PC-3 (cell line): ENCODE measurements at places on chromosomes 16 and 17. TPM values are rescaled to one million over a fixed set of nuclear protein-coding genes. Genes with fewer than 3 reads are reported as not detected.

Gene LYRM1
- 21.9 and 35.1 TPM in 2 replicates for total RNA-seq

DNA sequence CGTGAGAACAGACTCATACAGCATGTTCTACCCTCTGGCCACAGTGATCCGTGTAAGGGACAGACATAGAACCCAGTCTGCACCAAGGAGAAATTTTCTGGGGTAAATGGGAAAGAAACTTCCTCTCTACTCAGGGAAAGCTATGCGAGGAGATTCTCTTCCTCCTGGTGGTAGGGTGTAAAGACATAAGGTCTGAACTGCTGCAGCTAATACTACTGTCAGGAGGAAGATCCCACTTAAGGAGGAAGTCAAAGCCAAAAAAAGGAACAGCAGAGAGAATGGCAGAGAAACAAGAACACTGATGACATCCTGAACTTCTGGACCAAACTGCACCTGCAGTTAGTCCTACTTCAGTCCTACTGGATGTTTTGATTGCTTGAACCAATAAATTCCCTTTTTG lies 7.1 kb upstream of the TM4SF5 start:
- DNase-seq, result no peak

DNA sequence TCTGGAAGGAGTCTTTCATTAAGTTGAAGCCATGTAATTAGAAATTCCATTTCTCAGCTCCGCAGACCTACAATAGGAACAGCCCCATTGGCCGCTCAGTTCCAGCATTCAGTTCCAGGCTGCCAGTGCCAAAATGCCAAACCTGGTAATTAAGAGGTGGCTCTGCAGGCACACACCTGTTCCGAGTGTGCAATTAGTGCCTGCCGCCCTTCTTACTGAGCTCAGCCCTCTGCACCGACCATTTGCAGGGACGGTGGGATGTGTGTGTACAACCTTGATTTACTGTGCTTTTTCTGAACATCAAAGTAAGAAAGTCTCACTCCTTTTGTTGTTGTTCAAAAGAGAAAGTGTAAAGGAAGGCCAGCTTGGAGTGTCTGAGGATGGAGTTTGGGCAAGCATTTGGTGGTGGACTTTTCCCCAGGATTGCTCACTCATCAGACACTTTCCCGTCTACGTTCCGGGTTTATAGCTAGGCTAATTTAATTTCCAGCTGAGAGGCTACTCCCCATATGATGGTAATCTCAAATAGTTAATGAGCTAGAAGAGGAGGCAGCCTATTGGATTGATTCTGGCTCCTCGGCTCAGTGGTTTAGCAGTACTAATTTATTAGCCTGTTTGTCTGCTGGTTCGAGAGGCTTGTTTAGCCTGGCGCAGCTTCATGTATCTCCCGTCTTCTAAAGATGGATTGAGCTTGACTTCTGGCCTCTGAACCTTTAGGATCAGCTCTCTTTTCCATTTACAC lies 20.0 kb downstream of the HS3ST3B1 start:
- DNase-seq, result no peak

Gene SEPTIN1
- total RNA-seq, result 0.55 TPM in 1 of 2 replicates, not detected in the other

DNA sequence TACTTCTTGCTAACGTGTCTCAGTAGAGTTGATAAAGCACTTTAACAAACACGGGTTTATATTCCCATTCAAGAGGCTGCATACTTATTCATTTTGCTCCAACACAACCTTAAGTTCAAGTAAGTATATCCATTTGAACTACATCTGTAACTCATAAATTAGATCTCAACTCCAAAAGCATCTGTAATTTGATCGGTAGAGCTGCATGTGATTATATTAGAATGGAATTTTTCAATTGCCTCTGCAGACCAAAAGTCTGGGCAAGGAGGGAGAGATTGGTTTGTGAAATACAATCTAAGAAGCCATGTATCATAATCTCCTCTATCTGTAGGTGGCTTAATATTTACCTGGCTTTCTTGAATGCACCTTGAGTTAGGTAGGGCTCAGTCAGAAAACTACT lies 371.0 kb downstream of the RBFOX1 start:
- DNase-seq, result no peak

Gene TSEN54
- 61.6 and 70.4 TPM in 2 replicates for total RNA-seq

GRCh38 chr17:7838090-7839075 lies 4.4 kb downstream of the KDM6B start:
- DNase-seq, result no peak

- DNase-seq, result peak; percentile 8
These were observed 27.8 kb upstream of the C16orf78 start for GRCh38 chr16:49345829-49346228.

GRCh38 chr17:10657879-10658278 lies 770 bp upstream of the MYH3 start:
- no peak for DNase-seq

Gene C17orf78
- total RNA-seq, result not detected in 2 replicates

GRCh38 chr16:29696881-29697331 lies 17.9 kb downstream of the QPRT start:
- no peak for DNase-seq

GRCh38 chr16:26756633-26757032 lies 310.1 kb upstream of the C16orf82 start:
- DNase-seq, result no peak

DNA sequence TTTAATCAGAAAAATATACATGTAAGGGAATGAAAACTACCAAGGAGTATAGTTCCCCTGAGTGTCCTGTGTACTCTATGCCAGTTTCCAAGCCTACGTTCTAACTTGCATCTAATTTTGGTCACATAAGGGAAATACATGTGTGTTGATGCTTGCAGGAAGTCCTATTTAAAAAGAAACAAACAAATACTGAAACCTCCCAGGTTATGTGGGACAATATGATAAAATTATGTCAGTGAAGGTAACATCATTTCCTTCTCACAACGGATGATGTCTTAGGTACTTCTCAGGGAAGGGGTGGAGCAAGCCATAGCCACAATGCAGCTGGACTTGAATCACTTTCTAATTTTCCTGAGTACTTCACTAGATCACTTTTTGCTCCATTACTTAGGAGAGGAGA lies 115.9 kb downstream of the ZFHX3 start:
- no peak for DNase-seq

Gene PRDM7
- not detected in 2 replicates for total RNA-seq

- DNase-seq, result no peak
These were observed 333.1 kb downstream of the FOXL1 start for GRCh38 chr16:86911437-86911958.

GRCh38 chr17:76440751-76441362 lies 12.1 kb downstream of the UBE2O start:
- no peak for DNase-seq

Gene NACA2
- total RNA-seq, result not detected in 2 replicates

GRCh38 chr17:80885947-80886582 lies 105.6 kb upstream of the CHMP6 start:
- DNase-seq, result no peak

- no peak for DNase-seq
These were observed 24.3 kb upstream of the CDH15 start for GRCh38 chr16:89147085-89147817.

- no peak for DNase-seq
These were observed 160.6 kb downstream of the IRF8 start for GRCh38 chr16:86059253-86060171.

Gene KCNAB3
- 0.26 and 0.75 TPM in 2 replicates for total RNA-seq

DNA sequence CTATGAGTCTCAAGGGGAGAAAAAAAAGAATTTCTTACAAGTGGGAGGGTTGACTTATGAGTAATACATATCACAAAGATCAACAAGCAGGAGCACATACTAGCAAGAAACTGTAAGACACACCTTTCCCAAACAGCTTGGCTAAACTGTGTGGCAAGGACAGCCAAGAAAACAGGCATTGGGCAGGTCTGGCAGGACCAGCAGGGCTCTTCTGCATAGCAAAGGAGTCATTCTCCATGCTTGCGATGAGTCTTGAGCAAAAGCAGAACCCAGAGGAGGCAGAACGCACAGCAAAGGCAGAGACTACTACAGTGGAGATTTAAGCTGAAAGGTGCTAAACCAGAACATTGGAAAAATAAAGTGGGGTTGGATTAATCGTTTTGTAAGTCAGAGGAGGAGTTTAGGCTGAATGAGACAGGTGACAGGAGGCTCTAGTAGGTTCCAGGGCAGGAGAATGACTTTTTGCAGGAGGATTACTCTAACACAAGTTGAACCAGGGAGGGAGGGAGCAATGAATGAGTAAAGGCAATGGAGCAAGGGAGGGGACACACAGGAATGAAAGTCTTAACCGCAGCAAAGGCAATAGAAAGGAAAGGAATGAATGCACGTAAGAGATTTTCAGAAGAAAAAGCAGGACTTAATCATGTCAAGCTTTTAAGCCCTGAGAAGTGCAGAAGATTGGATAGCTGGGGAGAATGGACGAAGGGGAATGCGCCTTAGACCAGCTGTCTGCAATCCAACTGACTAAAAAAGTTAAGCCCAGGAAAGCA lies 2.7 kb downstream of the N4BP1 start:
- DNase-seq, result peak; percentile 85

- DNase-seq, result no peak
These were observed 8.2 kb upstream of the COL1A1 start for GRCh38 chr17:50209472-50210239.

DNA sequence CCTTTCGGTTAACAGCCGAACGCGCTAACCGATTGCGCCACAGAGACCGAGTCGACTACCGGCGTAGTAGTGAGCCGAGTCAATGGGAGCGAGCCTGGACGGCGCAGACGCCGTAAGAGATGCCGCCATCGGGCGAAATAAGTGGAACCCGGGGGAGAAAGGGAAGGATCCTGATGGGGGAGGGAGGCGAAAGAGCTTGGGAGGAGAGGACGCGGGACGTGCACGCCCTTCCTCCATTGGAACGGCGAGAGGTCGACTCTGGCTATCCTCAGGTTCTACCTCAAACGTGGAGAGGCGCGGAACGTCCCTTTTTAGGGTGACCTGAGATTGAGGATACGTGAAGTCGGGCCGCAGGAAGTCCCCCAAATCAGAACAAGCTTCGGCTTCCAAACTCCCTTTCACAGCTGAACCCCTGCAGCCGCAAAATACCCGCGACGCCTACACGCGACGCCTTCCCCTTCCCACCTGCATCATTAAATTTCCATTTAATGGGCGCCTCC lies 683 bp upstream of the PSMB3 start:
- peak; percentile 84 for DNase-seq

DNA sequence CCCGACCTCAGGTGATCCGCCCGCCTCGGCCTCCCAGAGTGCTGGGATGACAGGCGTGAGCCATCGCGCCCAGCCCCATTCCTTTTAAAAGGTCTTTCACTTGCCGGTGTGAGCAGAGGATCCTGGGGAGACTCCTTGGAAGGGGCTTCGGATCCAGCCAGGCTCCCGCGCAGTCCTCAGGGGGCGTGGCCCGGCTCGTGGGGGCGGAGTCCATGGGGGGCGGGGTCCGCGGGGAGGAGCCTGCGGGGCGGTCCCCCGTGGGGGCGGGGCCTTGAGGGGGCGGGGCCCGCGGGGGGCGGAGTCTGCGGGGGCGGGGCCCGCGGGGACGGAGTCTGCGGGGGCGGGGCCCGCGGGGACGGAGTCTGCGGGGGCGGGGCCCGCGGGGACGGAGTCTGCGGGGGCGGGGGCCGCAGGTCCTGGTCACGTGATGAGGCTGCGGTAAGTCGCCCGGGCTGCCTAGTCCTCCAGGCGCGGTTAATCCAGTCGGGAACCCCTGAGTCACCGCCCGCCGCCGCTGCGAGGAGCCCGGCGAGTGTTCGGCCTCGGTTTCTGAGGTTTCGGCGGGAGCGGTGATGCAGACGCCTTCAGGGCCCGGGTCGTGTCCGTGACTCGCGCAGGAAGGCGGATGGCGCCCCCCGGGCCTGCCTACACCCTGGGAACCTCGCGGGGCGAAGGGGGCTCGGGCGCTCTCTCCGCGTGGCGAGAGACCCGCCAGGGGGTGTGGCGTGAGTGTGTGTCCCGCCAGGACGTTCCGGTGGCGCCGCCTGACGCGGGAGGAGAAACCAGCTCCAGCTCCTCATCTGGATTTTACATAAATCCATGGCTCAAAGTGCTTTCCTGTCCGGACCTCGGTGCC lies 23.6 kb upstream of the ABR start:
- DNase-seq, result peak; percentile 56

DNA sequence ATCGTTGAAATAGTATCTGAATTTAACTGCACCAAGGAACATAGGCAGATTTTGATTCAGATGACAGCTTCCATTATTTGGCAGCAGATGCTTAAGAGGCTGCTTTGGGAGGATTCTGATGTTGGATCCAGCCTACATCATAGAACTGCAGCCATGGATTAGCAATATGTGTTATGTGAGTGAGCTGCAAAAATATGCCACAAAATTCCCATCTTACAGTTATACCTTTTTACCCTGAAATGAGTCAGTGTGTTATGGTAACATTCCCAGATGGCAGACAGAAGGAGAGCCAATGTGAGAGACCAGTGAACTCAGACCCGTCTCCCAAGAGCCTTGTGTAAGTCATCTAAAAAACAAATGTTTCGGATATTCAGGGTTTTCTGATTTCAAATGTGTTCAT lies 206.1 kb downstream of the CDH13 start:
- no peak for DNase-seq

DNA sequence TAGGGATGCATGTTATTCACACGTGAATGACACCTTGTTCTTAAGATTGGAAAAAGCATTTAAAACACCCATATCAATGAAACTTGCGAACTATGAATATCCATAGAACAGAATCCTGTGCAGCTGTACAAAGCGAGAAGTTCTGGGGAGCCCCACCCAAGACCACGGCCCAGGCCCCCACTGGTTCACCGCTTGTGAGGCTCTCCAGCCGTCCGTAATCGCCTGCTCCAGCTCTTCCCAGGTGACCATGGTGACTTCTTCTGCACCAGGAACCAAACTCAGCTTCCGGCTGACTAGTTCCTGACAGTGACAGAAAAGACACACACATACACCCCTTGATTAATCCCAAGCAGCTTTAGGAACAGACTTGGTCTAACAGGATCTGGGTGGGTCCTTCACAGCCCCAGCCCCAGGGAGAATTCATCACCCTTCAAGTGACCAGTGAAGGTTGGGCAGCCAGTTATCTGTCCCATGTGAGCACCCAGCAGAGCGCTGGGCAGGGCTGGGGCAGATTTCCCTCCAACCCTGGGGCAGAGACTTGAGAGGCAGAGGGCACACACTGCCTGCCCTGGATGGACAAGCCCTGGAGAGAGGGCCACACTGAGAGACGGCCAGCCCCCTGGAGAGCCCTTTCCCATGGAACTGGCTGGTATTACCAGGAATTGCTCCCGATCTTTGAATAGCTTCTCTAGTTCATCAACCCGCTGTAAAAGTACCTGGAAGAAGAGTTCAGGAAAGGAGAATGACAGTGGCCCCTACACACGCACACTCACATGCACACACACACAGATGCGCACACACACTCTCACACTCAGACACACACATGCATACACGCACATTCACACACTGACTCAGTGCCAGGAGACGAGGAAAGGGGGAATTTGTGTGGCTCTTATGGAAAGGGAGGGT lies 3.6 kb downstream of the QRICH2 start:
- no peak for DNase-seq

DNA sequence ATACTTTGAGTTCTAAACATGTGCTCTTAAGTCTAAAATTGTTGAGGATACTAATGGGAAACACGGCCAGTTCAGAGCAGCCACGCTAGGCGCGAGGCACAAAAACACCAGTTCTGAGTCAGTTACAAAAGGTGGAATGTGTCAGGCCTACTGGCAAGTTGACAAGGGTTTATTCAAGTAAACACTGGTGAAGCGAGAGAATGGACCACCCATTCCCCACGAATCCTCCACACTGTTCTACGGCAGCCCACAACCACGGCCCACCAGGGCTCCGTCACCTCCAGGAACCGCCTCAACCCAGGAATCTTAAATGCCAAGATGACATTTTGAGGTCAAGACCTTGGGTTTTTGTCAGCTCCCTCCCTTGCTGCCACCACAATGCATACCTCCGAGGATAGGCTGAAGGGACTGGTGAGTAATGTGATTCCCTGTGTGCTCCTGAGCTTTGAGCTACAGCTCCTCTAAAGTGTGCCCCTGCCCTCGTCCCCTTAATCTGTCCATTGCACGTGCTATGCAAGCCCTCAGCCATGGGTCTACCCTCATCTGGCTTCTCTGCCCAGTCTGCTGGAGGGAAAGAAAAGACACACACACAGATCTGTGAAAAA lies 28.5 kb upstream of the TRAP1 start:
- DNase-seq, result no peak
